NCI-H187 (cell line): ENCODE measurements at places on chromosomes 5 and 9.

DNA sequence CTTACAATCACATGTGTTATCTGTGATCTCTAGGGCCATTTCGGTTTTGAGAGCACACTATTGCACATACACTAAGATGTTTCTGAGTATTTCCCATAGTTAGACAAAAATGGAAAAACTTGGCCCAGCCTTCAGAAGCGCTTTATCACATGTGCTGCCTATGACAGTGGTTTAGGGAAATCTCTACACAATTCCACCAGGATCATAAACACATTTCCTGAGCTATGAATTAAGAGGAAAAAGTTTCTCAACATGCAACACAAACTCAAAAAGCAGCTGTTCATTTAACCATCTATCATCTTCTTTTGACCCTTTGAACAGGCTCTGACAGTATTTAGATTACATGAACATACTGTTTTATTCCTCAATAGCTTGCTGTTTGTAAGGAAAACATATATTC, 15.1 kb downstream of the FGF1 start:
- DNase-seq: no peak

- no peak for DNase-seq
These were observed 113.8 kb downstream of the ERCC6L2 start for GRCh38 chr9:95989297-95989696.

GRCh38 chr9:113238859-113239232, 17.5 kb downstream of the SLC31A1 start:
- no peak for DNase-seq

GRCh38 chr9:84111726-84112125, 131.1 kb downstream of the RMI1 start:
- DNase-seq: no peak

- no peak for DNase-seq
These were observed 180.5 kb downstream of the NFIB start for GRCh38 chr9:14133394-14133793.

DNA sequence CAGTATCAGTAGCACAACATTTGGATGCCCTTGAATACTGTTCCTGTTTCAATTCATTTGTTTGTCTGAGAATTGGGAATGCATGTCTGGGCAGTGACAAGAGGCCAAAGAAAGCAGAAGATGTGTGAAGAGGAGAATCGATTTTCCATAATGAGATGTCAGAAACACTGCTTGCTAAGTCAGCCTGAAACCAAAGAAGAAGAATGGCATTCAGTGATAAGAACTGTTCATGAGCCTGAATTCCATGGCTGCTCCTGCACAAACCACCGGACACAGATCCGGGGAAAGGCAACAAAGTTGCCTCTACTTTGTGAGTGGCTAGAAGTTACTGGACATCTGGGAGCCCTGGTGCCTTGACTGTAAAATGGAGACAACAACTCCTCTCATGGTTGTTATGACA, 207.2 kb upstream of the RASEF start:
- DNase-seq: no peak
